Activated CD4-positive, alpha-beta T cell treated with anti-CD3 and anti-CD28 coated beads, Interleukin-2, amount 50 U/mL, for 24 hours (primary cell): ENCODE measurements at places on chromosomes 6 and 20.

DNA sequence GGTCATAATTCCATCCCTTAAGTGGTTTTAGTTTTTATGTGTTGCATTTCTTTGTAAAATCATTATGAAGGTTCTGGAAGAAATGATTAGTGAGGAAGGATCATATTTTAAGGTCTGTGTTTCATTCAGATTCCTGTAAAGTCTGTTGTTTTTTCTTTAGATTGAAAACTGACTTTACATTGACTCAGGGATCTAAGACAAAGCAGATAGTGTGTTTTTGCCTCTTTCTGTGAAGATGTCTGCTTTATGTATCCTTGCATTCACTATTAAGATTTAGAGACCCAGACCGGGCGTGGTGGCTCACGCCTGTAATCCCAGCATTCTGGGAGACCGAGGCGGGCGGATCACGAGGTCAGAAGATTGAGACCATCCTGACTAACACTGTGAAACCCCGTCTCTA lies 225.7 kb downstream of the SAMD5 start:
- no peak for DNase-seq

GRCh38 chr6:31652925-31653724 lies 664 bp upstream of the BAG6 start:
- DNase-seq, result peak; percentile 80

- no peak for DNase-seq
Measured at GRCh38 chr6:140602431-140603248, 1228.2 kb upstream of the CITED2 start.

- no peak for DNase-seq
Measured at GRCh38 chr20:23744817-23745216, 5.9 kb downstream of the CST1 start.

DNA sequence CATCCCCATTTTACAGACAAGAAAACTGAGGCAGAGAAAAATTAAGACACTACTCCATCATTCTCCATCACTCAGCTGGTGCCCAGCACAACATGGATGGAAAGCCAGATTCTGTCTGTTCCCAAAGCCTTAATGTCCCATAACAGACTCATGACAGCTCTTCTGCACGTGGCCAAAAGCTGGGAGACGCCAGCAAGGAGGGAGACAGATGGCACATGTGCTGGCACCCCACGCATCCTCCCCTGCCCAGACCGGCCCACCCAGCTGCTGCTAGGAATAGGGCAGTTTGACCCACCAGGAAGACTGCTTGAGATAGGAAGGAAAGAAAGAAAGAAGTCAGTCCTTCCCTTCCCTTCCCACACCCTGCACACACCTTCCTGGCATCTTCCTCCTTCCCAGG lies 96.3 kb downstream of the PREX1 start:
- no peak for DNase-seq

- no peak for DNase-seq
Measured at GRCh38 chr6:133428295-133428694, 187.1 kb downstream of the EYA4 start.

GRCh38 chr6:111764238-111765175 lies 108.7 kb downstream of the FYN start:
- peak; percentile 33 for DNase-seq

DNA sequence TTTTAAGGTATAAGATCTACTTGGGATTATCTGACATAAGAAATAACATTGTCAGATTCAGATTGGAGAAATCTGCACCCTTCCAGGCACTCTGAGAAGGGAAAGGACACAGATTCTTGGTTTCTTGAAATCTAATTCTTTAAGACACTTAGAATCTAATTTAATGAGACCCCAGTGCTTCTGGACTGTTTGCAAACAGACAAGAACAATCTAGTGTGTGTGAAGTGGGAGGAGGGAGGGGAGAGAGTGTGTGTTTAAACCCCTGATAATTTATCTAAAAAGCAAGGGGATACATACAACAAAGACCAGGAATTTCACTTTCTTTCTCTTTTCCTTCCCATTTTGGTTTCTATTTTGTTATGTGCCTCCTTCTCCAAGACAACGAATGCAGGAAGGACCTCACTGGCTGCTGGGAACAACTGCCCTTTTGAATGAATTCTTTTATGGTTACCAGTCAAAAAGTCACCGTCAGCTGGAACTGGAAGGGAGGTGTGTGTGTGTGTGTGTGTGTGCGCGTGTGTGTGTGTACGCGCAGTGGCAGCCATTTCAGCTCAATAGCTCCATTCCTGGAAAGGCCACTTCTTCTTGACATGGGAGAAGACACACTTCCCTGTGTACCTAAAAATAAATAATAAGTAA lies 129.4 kb downstream of the BCAS1 start:
- no peak for DNase-seq

GRCh38 chr6:74071214-74071613 lies 375.2 kb downstream of the CD109 start:
- DNase-seq, result no peak

DNA sequence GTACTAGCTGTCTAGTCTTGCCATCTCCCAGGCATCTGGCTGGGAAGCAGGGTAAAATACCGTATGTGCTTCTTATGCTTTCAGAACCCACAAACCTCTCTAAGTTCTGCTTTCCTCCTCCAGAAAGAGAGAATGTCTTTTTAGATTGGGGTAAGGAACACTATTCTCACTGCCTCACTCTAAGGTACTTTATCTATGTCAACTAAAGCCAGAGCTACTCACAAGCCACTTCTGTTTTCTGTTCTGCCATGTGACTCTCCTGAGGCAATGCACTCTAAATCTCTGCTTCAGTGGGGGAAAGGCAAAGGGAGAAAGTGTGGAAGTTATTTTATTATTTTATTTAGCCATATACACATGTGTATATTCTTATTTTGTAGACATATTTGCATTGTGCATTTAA lies 15.6 kb downstream of the MEP1A start:
- no peak for DNase-seq

DNA sequence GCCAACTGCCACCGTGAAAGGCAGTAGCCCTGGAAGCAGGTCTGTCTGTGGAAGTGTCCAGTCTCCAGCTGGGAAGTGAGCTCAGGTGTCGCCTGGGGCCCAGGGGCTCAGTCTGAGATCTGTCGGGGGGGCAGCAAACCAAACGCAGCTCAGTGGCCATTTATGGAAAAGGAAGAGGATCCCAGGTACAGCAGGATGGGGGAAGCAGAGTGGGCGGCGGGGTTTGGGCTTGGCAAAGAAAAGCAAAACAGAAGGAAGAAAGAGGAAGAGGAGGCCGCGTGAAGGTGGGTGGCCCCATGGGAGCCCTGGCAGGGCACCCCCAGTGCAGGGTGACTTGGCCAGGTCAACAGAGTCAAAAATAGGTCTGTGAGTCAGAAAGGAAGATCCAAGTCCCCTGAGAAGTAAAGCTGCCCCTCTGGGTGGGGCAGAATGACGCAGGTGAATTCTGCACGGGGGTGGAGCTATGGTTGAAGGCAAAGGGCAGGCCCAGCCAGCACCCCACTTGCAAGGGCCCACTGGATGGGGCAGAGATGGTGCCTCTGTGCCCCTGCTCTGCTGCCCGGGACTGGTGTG lies 5.3 kb downstream of the PXDC1 start:
- no peak for DNase-seq

GRCh38 chr6:156778454-156779205 lies 1.5 kb downstream of the ARID1B start:
- peak; percentile 26 for DNase-seq

DNA sequence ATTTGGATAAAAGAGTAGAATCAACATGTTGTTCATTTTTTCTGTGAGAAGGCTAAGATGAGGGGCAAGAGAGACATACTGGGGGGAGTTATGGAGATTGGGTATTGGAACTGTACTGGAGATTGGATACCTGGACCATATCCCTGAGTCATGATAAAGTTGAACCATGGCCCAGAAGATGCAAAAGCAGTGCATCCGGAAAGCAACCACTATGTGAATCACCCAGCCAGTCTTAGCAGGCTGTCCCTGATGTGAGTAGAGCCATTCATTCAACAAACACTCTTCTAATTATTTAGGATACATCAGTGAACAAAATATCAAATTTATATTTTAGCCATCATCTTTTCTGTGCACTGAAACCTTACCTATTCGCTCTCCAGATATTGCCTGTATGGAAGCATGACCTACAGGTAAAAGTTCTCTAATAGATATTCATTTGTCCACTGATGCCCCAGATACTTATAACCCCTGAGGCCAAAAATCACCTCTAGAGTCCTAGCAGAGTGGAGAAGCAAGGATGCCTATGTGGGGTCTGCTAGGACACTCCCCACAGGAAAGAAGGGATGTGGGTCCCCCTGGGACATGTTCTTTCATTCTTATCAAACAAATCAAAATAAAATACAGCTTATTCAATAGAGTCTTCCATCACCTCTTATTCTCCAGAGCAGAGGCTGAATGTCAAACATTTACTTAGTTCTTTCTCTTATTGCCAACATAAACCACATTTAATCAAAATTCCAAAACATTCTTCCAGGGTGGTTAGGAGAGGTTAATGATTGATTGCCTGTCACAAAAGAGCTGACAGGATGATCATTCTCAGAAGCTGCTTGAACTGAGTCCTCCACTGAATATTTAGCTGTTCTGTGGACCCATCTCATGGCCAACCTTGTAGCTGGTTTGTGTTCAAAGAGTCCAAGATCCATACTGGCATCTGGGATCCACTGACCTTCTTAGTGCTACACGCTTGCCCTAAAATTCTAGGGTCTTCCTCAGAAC lies 37.0 kb upstream of the PKHD1 start:
- DNase-seq, result no peak

- no peak for DNase-seq
Measured at GRCh38 chr6:163180874-163181541, 233.5 kb upstream of the QKI start.

- DNase-seq, result no peak
Measured at GRCh38 chr6:127547215-127547614, 28.1 kb upstream of the MTCL3 start.

- no peak for DNase-seq
Measured at GRCh38 chr6:117138425-117138824, 126.9 kb upstream of the VGLL2 start.

GRCh38 chr6:55601120-55601519 lies 22.1 kb upstream of the HMGCLL1 start:
- no peak for DNase-seq

DNA sequence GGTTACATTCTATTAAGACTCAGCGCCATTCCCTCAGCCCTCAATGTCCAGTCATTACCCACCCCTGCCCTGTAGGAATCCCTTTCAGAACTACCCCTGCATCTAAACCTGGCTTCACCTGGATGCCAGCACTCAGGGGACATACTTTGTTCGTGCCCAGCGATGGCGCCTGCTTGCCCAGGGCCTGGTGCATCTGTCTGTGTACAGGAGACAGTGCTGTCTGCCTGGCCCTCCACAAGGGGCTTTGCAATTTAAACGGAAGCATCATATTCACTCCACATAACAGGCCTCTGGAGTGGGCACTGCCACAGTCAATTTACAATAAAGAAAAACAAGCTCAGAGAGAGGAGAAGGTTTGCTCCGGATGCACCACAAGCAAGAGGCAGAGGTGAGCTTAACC lies 4.6 kb downstream of the RSPO4 start:
- no peak for DNase-seq

DNA sequence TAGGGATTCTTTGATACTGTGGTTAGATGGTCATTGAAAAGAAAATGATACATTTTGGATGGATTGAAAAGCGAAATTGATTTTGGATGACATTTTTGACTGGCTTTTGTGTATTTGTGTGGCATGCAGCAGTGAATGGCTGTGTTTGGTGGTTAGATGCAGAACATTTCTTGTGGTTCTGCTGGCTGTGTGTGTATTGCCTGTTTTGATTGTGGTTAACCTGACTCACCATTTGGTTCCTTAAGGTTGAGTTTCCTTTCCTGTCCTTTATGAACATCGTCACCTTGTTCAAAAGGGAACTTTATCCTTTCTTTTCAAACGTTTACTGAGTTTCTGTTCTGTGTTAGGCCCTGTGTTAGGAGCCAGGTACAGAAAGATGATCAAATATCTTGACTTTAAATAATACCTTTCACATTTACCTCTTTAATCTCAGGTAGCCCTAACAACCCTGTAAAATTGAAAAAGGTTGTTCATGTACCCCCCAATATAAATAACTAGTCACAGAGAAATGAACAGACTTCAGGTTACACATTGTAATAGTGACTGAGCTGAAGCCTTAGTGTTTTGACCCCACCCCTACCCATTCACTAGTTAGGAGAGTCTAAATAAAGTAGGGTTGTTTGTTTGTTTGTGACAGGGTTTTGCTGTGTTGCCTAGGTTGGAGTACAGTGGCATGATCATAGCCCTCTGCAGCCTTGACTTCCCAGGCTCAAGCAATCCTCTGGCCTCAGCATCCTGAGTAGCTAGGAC lies 23.8 kb downstream of the ANKS1A start:
- no peak for DNase-seq

- DNase-seq, result no peak
Measured at GRCh38 chr20:8094415-8094818, 37.6 kb upstream of the PLCB1 start.

- no peak for DNase-seq
Measured at GRCh38 chr6:31272836-31273626, 1.1 kb upstream of the HLA-C start.

- no peak for DNase-seq
Measured at GRCh38 chr20:63530788-63531160, 6.4 kb downstream of the PTK6 start.

GRCh38 chr6:44166591-44167184 lies 8.1 kb downstream of the CAPN11 start:
- DNase-seq, result no peak

DNA sequence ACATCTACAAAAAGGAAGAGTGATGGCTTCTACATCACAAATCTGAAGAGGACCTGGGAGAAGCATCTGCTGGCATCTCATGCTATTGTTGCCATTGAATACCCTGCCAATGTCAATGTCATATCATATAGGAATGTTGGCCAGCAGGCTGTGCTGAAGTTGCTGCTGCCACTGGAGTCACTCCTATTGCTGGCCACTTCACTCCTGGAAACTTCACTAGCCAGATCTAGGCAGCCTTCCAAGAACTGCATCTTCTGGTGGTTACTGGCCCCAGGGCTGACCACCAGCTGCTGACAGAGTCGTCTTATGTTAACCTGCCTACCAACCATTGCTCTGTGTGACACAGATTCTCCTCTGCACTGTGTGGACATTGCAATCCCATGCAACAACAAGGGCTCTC lies 111.8 kb downstream of the PERP start:
- DNase-seq, result no peak
